ENCODE measurements at places on chromosomes 7 and 10.

DNA sequence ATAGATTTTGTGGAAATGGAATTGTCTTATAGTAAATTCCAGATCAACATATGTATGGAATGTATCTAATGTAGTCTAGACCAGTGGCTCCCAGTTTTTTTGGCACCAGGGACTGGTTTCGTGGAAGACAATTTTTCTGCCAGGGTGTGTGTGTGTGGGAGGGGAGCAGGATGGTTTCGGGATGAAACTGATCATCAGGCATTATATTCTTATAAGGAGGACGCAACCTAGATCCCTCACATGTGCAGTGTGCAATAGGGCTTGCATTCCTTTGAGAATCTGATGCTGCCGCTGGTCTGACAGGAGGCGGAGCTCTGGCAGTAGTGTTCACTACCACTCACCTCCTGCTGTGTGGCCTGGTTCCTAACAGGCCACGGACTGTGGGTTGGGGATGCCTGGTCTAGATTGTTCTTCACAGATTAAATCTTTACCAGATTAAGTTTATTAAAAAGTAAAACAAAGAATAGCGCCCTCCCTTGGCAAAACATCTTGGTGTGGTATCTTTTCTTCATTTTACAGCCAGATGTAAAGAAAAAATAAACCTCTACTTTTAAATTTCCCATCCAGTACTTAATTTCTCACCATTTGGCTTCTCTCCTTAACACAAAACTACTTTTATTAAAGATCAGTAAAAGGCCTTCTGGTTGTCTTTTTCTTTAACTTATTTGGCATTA lies 48.4 kb downstream of the SEPTIN7 start:
- no peak for DNase-seq

DNA sequence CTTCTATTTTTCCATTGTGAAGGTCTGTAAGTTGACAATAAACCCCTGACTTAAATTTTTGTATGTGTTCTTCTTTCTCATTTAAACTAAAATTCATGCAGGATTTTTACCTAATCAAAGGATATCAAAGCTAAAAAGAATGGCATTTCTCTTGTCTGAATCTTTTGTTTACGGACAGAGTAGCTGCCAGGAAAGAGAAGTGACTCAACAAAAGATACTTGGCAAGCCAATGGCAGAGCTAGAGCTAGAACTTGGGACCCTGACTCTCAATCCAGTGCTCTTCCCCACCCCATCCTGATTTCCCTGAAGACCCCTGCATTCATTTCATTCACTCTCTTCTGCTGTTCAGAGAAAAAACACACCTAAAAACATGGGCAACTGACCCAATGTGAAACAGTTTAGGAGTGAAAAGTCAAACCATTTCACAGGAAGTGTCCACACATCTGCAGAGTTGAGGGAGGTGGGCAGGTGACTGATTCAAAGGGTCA lies 40.2 kb upstream of the PDLIM1 start:
- no peak for DNase-seq

DNA sequence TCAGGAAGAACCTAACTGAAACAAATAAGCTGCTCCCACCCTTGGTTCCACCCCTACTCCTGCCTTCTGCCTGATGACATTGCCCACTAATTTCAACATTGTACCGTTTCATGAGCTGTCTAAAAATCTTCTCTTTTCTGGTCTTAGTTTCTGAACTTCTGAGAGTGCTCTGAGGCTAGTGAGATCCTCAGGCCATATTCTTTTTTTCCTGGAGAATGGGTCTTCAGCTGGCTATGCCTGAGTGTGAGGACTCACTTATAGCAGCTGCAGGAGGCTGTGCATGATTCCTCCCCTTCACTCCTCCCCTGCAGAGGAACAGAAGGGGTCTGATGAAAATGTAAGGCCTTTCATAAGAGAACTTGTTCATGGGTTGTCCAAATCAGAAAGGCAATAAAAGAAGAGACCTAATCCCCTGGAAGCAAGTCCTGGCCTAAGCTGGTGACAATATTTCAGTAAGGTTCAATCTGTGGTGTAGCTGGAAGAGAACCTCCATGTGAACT lies 11.1 kb downstream of the HOXA4 start:
- no peak for DNase-seq

- no peak for DNase-seq
Measured at GRCh38 chr7:113561446-113561845, 357.4 kb downstream of the PPP1R3A start.

DNA sequence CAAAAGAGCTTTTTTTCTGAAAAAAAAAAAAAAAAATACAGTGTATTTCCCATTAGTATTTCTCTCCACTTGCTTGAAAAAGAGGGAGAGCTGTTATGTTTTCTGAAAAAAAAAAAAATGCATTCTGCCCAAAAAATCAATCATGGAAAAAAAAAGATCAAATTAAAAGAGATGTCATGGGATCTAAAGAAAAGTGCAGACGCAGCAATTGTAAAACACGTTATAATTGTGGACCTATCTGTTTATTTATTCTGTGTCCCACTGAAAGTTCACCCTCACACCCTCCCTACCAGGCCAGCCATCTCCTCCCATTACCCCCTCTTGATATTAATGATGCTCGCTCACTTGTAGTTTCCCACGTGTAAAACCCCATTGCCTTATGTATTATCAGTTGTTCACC lies 674.0 kb upstream of the C7orf33 start:
- DNase-seq: no peak

GRCh38 chr10:15605740-15606369 lies 113.9 kb downstream of the ITGA8 start:
- no peak for DNase-seq

- no peak for DNase-seq
Measured at GRCh38 chr10:24415455-24416125, 206.7 kb downstream of the KIAA1217 start.

GRCh38 chr7:45910855-45911254 lies 10.2 kb downstream of the IGFBP3 start:
- no peak for DNase-seq

DNA sequence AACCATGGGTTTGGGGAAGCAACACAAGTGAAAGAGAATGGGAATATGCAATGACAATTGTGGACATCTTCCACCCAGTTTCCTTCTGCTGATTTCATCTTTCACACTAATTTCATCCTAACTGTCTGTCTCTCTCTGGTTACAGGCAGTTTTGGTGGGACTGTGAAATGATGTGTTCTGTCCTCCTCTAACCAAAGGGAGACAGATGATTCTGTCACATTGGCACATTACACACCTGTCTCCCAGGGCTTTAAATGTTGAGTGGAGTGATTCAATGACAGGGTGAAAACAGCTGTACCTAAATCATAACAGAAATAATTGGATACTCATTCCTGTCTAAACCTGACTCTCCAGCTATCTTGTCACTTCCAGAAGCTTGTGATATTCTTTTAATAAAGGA lies 60.0 kb downstream of the DGKB start:
- no peak for DNase-seq

DNA sequence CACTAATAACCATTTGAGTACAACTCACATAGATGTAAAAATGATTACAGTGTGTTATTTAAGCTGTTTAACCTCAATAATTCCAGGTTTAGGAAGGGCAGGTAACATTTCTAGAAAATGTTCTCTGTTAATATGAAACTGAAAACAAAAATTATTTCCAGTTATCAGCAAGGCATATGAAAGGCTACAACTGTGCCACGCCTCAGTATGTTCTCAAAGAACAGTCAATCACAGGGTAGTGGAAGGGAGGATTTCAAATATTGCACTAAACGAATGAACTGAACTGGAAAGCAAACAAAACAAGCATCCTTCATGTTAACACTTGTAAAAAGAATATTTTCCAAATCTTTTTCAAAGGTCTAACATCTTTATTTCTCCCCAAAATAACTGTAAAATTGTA lies 31.3 kb downstream of the ARHGAP19 start:
- DNase-seq: no peak

DNA sequence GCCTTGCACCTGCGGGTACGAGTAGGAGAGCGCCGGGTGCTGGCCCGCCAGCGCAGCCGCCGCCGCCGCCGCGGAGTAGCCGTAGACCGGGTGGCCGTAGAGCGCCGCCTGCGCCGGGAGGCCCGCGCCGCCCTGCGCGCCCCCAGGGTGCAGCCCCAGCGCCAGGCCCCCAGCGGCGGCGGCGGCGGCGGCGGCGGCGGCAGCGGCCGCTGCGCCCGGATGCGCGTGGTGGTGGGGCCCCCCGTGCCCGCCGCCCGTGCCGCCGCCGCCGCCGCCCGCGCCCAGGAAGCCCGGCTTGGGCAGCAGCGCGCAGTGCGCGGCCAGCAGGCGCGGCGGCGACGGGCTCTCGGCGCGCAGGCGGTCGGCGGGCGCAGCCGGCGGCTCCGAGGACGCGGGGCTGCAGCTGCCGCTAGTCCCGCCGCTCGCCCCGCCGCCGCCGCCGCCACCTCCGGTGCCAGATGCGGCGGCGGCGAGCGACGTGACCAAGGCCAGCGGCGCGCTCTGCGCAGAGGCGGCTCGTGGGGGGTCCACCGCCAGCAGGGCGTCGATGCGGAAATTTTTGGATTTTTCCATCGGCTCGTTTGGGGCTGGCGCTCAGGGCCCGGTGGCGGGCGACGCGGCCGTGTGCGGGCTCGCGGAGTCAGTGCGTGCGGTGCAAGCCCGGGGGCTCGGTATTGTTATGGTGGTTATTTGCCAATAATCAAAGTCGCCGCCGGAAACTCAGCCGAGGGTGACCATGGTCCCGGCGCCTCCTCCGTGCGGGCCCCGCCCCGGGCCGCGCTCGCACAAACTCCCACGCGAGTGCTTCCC lies 480 bp downstream of the MNX1 start:
- DNase-seq: no peak

GRCh38 chr7:151382079-151382885 lies 27.6 kb downstream of the WDR86 start:
- no peak for DNase-seq

- no peak for DNase-seq
Measured at GRCh38 chr7:105126436-105126975, 112.5 kb downstream of the KMT2E start.

DNA sequence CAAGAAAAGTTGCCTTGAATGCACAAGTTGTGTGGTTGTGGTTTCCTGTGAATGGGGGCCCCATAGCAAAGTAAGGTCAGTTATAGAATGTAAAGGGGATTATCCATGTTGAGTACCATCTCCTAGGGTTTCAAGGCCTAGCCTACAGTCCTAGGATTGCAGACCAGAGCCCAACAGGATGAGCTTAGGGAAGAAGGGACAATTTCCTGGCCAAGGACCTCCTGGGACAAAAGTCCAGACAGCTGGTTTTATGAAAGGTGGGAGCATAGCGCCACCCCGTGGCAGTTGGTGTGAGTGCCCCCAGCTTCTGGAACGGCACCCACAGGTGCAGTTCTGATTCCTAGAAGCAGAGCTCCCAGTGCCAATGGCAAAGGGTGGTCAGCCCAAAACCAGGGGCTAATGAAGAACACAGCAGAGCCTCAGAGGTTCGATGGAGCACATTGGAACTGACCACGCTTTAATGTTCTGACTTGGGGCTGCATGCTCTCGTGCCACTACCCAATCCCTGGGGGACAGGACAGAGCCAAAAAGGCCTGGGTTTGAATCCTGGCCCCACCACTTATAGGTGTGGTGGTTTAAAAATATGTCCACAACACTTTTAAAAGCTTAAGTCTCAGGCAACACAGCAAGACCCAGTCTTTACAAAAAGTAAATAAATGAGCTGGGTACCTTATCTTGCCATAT lies 25.8 kb upstream of the TMEM120A start:
- peak; percentile 5 for DNase-seq

DNA sequence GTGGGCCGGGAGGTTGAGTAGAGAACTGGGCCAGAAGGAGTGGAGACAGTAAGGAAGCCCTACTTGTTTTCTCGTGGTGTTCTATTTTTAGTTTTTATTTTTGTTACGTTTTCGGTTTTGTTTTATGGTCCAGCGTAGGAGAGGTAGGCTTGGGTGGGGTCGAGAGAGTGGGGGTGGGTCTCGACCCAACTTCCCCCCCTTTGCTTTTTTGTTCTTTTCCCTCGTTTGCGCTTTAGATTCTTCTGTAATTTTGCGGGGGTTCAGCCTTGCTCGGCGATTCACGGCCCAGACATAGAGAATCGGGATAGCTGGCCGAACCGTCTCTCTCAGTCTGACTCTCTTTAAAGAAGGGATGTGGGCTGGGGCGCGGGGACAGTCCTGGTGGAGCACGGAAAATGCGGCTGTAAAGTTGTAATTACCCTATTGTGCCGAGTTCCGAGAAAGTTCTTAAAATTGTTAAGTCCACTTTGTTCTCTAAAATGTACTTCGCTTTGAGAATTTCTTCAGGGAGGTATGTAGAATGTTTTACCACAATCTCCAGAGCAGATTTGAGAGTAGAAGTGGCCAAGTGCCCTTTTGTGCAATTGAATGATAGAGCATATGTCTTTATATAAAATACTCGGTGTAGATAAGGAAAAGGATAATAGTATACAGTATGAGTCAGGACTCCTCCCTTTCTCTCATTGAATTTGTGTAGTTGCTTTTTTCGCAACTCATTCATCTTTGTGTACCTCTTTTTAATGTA lies 816 bp downstream of the DMTF1 start:
- DNase-seq: no peak

- DNase-seq: no peak
Measured at GRCh38 chr10:50431133-50431532, 179.8 kb upstream of the ASAH2 start.

- DNase-seq: no peak
Measured at GRCh38 chr7:129295015-129295423, 70.2 kb downstream of the AHCYL2 start.

Data from keratinocyte (primary cell).